Nephron progenitor cell (in vitro differentiated cells): ENCODE measurements at places on chromosomes 4 and X.
A peak's percentile ranks its signal among the peaks of the same experiment; 100 is the strongest.

DNA sequence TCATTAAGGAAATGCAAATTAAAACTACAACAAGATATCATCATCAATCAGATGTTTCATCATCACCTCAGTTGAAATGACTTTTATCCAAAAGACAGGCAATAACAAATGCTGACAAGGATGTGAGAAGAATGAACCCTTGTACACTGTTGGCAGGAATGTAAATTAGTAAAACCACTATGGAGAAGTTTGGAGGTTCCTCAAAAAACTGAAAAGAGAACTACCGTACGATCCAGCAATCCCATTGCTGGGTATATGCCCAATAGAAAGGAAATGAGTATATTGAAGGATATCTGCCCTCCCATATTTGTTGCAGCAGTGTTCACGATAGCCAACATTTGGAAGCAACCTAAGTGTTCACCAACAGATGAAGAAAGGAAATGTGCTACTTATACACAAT, 50.6 kb upstream of the STARD8 start:
- DNase-seq = no peak

DNA sequence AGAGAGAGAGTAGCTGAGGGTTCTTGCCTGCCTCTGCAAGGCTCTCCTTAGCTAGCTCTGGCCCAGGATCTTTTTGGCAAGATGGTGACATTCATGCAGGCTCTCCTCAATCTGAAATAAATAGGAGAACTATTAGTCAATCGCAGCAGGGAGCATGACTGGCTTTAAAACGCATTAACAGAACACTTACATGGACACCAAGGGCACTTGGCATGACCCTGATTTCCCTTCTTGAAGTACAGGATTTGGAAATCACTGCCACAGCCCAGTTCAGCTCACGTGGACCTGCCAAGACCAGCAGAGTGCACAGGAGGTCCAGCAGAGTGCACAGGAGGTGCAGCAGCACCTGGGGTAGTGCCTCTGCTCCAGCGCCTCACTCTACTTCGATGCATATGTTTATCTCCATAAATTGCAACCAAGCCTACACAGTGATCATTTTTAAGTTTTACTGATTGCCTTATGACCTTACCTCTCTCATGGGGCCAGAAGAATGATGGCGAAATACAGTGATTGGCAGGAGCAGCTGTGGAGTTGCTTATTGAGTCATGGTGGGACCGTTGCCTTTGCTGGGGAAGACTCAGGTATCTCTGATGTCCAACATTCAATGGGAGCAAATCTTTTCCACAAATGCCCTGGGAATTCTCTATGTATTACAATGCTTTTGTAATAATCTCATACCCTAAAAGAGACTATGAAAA, 122.4 kb downstream of the SYNPO2 start:
- no peak for DNase-seq

GRCh38 chrX:88072339-88073030, 554.9 kb downstream of the KLHL4 start:
- no peak for DNase-seq

DNA sequence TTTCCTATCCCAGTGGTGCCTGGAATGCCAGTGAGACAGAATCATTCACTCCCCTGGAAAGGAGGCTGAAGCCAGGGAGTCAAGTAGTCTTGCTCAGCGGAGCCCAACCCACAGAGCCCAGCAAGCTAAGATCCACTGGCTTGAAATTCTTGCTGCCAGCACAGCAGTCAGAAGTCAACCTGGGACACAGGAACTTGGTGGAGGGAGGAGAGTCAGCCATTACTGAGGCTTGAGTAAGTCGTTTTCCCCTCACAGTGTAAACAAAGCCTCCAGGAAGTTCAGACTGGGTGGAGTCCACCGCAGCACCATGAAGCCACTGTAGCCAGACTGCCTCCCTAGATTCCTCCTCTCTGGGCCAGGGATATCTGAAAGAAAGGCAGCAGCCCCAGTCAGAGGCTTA, 283.2 kb upstream of the CPEB2 start:
- no peak for DNase-seq

DNA sequence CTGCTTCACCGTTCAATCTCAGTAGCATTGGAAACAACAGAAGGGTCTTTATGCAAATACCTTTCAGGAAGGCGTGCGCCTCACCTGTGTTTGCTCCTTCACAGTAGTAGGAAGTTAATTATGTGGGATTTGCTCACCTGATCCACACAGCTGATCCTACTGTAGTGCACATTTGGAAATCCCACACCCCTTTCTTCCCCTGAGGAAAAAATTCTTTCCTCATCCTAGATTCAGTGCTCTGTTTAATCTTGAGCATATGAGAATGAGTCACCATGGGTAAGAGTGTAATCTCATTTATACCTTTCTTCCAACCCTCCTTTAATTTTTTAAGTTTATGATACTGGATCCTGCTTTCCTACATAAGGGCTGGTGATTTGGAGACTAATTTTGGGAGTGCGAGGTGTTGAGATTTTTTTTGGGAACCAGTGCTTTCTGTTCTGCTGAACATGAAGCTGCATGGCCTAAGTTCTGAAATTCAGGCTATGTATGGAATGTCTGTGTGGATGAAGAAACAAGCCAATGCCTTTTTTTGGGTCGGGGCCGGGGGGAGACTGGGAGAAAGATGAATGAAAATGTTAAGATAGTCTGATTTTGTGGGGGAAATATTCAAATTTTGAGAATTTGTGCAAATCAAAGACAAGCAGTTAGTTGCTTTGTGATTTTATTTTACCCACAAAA, 19.0 kb downstream of the GAB1 start:
- DNase-seq = no peak

DNA sequence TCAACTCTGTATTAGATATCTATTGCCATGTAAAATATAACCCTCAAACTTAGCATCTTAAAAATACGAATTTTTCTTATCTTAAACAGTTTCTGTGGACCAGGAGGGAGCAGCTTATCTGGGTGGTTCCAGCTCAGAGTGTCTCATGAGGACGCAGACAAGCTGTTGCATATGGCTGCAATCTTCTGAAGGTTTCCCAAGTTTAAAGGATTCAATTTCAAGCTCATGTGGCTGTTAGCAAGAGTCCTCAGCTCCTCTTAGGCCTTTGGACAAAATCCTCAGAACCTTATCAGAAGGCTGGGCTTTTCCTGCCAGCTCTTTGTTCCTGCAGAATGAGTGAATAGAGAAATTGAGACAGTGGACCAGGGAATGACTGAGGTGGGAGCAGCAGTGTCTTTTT, 2.8 kb upstream of the CTSO start:
- DNase-seq = no peak

DNA sequence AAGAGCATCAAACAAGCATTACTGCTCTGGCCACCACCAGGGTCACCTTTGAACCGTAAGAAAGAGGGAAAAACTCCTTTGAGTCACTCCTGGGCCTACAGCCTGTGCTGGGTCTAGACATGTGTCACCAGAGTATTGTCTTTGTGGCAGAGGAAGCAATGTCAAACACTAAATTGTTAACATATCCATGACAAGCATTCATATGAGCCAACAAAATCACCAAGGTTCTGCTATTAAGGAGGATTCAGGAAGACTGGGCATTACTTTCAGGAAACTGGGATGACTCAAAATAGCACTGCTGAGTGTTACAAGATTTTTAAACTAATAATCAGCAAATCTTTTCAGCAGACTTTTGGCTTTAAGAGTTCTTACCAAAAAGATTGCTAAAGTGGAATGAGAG, 28.1 kb downstream of the LGI2 start:
- no peak for DNase-seq

DNA sequence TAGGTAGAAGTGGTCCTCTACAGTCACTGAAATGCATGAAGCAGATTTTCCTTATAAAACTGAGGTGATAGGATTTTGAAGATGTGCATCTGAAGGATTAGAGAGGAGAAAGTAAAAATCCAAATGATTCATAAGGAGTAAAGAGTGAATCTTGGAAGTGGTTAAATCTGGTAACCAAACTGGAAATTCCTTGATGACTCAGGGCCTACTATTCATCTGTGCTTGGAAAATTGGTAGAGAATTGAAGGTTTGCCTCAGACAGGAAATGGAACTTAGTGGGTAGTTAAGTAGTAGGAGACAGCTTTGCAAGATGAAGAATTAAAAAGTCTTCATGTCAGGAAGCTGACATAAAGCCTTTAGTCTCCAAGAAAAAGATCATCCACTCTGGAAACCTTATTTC, 368.9 kb upstream of the CTSO start:
- DNase-seq = no peak

DNA sequence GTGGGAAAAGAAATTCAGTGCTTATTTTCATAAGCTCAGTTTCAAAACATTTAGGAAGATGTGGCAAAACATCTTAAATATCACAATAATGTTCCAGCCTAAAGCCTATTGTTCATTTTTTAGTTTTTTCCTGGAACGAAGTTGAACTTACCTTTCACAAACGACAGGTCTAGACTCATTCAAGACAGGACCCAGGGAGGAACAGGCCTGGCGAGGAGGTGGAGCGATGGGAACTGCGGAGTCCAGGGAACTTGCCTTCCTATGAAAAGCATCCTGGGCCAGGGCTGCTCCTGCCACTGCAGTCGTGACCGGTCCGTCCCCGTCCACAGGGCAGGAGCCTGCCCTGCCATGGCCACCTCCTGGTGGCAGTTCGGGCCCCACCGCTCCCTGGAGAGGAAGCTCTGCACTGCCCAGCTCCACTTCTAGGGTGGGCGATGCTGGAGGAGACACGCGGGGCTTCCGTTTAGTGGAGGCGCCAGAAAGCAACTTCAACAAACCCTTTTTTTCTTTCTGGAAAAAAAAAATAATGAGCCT, 96.7 kb upstream of the CBR4 start:
- no peak for DNase-seq

- no peak for DNase-seq
Observed at GRCh38 chr4:186886759-186887158, 163.1 kb upstream of the FAT1 start.

DNA sequence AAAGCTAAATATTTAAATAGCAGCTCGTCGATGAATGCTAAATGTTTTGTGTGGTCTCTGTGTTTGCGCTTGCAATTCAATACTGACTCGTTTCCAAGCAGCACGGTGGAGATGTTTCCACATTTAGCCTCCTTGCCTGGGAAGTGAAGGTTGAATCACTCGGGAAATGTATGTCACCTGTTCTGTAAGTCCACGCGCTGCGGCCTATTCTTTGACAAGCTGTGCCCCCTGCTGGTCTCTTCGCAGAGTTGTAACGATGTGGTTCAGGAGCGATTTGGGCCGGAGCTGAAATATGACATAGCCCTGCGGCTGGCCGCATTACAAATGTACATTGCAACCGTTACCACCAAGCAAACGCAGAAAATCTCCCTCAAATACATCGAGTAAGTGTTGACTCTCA, 89.6 kb upstream of the PRPS2 start:
- DNase-seq = peak; percentile 46

- no peak for DNase-seq
Observed at GRCh38 chr4:184096561-184097240, 121.0 kb downstream of the ENPP6 start.

- no peak for DNase-seq
Observed at GRCh38 chr4:148770848-148771247, 328.6 kb upstream of the NR3C2 start.

GRCh38 chrX:71622576-71623450, 4.5 kb upstream of the CXCR3 start:
- DNase-seq = peak; percentile 38

DNA sequence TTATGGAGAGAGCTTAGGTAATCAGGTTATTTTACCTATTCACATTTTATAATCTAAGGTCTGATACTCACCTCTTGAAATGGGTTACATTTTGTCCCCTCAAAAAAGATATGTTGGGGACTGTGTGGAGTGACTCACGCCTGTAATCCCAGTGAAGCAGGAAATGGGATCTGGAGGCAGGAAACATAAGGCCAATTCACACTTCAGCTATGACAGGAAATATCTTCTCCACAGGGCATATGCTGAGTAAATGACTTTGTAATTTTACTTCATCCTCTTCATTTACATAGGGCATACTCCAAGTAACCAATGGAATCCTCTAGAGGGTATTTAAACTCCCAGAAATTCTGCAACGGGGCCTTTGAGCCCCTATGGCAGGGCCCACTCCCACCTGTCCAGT, 54.8 kb upstream of the ZMAT1 start:
- DNase-seq = no peak

DNA sequence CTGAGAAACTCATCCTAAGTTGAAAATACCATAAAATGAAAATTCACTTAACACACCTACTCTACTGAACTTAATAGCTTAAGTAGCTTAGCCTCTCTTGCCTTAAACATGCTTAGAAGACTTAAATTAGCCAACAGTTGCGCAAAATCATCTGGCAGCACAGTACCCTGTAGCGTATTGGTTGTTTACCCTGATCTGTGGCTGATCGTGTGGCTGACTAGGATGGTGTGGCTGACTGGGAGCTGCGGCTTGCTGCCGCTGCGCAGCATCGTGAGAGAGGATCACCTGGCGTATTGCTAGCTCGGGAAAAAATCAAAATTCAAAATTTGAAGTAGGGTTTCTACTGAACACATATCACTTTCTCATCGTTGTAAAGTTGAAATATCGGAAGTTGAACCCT, 6.3 kb downstream of the RUFY3 start:
- DNase-seq = no peak

GRCh38 chr4:76407440-76408119, 13.4 kb downstream of the CCDC158 start:
- DNase-seq = no peak

DNA sequence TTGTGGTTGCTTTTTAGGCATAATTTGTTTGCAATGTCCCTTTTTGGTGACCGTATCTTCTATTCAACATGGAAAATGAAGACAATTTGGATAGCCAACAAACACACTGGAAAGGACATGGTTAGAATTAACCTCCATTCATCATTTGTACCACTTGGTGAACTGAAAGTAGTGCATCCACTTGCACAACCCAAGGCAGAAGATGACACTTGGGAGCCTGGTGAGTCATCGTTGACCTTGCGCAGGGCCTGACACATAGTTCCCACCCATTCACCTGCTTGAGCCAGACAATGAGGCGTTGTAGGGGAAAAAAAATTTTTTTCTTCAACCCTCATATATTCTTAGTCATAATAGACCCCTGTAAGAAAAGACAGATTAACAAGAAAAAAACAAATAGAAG, 32.4 kb downstream of the EGF start:
- no peak for DNase-seq

DNA sequence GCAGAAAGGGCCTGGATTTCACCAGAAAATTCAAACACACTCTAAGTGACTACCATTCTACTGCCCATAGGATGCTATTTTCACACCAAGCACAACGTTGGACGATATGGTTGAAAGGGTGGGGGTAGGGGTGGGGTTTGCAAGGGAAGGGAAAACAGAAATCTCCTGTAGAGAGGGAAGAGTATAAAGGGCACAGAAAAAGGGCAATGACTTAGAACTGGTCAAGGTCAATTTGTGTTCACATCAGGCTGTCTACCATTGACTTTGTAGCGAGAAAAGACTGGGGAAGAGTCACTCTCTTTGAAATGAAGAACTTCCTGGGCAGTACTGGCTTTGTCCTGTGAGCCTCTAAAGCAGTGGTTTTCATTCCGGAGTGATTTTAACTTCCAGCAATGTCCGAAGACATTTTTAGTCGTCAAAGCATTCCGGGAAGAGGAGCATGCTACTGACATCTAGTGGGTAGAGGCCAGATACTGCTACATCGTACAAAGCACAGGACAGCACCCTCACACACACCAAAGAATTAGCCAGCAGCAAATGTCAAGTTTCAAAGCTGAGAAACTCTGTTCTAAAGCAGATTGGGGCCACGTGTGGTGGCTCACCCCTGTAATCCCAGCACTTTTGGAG, 48.4 kb upstream of the SLC7A3 start:
- no peak for DNase-seq
